ENCODE measurements at places on chromosomes 1 and 21.

DNA sequence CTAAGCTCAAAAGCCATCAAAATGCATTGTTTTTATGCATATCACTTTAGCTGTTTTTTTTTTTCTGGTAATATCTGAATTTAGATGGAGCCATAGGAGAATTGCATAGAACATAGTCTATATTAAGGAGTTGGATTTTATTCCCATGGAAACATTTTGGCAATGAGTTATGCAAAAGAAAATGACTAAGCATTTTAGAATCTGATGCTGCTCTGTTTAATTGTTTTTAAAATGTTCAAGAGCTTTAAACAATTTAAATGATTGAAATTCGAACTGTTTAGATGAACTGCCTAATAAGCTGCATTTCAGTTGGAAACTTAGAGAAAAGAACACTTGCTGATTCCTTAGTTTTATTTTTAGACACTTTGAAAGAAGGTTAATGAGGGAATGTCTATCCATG lies 1531.5 kb upstream of the B3GALT2 start:
- DNase-seq, result peak; percentile 15

GRCh38 chr1:201990427-201990826 lies 8.0 kb downstream of the RNPEP start:
- DNase-seq, result no peak

GRCh38 chr1:113217447-113218208 lies 144.6 kb downstream of the LRIG2 start:
- no peak for DNase-seq

- no peak for DNase-seq
Observed at GRCh38 chr1:56573311-56573710, 6.1 kb downstream of the PLPP3 start.

- no peak for DNase-seq
Observed at GRCh38 chr1:81144240-81144825, 656.4 kb upstream of the ADGRL2 start.

DNA sequence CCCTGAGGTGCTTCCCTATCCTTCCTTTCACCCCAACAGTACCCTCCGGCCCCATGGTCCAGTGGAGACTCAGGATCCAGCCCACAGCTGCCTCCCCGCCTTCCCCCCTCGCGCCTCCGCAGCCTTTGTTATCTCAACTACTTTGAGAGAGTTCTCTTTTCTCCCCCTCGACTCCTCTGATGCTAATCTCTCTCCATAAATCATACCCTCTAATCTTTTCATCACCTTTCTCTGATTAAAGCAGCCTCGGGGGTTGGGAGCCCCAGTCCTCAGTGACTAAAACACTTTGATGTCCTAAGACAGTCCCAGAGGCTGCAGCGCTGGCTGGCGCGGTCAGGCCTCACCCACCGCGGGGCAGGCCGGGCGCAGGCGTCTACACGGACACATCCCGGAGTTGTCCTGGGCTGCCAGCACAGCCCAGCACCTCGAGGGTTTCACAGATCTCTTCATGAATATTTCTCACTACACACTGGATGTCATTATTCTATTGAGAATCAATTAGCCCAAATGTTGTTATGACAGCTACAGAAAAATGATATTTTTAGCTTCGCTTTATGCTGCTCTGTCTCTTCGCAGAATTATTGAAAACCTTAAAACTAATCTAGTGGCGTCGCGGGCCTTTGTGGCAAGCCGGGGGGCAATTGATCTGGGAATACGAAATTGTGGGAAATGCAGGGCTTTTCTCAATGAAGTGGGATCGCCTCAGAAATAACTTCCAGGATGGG lies 289.5 kb downstream of the RRAGC start:
- DNase-seq, result no peak

DNA sequence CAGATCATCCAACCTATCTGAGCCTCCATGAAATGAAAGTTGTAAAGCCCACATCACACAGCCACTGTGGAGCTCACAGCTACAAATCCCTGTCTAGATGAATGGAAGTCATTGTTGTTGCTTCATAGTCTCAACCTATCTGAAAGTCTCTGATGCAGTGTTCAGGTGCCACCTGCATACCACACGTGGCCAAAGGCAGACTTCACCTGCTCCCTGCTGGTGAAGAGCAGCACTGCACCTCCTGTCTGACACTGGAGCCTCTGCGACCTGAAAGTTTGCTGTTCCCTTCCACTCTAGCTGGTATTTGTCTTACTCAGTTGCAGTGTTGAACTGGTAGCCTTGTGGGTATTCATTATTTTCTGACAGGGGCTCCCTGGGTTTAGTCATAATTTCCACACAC lies 18.4 kb downstream of the LORICRIN start:
- DNase-seq, result no peak

- DNase-seq, result no peak
Observed at GRCh38 chr1:219993554-219994433, 52.5 kb downstream of the EPRS1 start.

- DNase-seq, result no peak
Observed at GRCh38 chr1:34867415-34867814, 7.9 kb upstream of the SMIM12 start.

GRCh38 chr1:182389619-182390047 lies 2.0 kb downstream of the GLUL start:
- DNase-seq, result no peak

DNA sequence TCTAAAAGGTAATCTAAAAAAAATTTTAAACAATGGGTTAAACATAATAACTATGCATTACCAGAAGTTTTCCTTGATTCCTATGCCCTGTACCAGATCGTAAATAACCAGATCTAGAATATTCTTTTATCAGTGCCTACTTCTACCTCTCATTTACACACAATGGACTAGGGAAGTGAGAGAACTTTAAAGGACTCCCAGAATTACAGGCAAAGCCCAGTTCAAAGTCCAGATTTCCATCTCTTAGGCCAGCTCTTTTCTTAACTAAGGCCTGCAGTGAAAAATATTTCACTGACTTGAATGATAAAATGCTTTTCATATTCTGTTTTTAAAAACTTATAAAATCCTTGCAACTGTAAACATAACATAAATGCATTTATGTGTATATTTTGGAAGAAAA lies 32.6 kb downstream of the ESRRG start:
- DNase-seq, result no peak

DNA sequence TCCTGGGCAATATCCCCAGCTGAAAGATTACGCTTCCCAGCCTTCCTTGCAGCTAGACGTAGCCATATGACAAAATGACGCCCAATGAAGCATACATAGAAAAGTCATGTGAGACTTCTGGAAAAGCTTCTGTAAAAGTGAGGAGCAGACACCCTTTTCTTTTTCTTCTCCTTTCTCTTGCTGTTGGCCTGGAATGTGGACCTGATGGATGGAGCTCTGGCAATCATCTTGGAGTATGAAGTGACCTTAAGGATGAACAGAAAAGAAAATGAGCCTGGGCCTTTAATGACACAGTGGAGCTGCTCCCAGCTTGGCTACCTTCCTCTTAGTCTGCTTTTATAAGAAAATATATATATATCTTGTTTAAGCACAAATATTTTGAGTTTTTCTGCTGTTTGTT lies 24.8 kb downstream of the BATF3 start:
- DNase-seq, result no peak

GRCh38 chr1:165949335-165950130 lies 122.1 kb downstream of the UCK2 start:
- DNase-seq, result no peak

DNA sequence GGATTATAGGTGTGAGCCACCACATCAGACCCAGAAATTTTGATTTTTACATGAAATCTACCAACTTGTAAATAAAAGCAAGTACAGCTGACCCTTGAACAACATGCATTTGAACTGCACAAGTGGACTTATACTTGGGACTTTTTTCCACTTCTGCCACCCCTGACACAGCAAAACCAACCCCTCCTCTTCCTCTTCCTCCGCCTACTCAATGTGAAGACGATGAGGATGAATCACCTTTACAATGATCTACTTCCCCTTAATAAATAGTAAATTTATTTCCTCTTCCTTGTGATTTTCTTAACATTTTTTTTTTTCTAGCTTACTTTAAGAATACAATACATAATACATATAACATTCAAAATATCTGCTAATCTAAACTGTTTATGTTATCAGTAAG lies 17.5 kb upstream of the YRDC start:
- no peak for DNase-seq

- DNase-seq, result no peak
Observed at GRCh38 chr21:29429218-29429617, 130.5 kb downstream of the BACH1 start.

- DNase-seq, result peak; percentile 25
Observed at GRCh38 chr1:150168960-150169601, 19.4 kb downstream of the PLEKHO1 start.

DNA sequence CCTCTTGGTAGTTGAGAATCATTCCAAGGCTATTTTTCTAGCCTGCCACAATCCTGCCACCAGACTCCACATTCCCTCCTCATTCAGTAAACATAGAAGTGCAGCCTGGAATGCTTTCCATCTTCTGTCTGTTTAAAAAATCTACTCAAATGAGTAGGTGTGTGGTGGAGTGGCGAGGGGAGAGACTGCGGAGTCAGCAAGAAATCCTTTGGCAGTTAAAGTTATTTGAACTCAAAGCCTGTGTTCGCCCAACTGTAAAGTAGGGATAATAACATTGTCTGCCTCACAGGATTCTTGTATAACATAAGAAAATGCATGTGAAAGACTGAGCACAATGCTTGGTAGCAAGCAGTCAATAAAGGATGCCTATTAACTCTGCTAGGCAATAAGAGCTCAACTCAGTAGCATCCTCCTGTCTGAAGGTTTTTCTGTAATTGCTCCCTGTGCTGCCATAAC lies 22.2 kb upstream of the DPT start:
- no peak for DNase-seq

GRCh38 chr1:157439302-157439954 lies 112.9 kb downstream of the FCRL5 start:
- DNase-seq, result no peak

DNA sequence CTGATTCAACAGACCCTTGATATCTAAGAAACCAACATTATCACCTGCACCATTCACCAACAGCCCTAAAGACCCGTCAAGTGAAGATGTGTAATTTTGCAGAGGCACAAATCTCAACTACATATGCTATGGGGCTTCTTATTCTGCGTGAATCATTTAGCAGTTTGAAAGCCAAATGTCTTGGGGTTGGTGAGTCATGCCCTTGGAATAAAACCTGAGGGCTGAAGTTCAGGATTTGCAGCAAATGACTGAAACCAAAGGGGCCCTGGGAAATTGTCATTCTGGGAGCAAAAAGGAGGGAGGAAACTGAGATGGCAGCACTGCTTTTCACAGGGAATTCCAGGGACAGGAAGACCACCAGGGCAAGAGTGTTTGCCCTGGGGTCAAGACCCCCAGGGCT lies 79.2 kb upstream of the TNR start:
- no peak for DNase-seq

- no peak for DNase-seq
Observed at GRCh38 chr1:107450899-107451664, 310.2 kb downstream of the NTNG1 start.

- no peak for DNase-seq
Observed at GRCh38 chr1:241828463-241829021, 19.5 kb upstream of the EXO1 start.

All from amniotic stem cell (primary cell).